ENCODE measurements at places on chromosomes 11 and 22. TPM values are rescaled to one million over a fixed set of nuclear protein-coding genes. Genes with fewer than 3 reads are reported as not detected.

C1QTNF5 gene
- total RNA-seq: 3.5 TPM

MN1 gene
- total RNA-seq: under 0.01 TPM

OR51I1 gene
- total RNA-seq: 0.11 TPM

OR4D5 gene
- total RNA-seq: not detected

MIAT gene
- 1.5 TPM for total RNA-seq

TMEM45B gene
- total RNA-seq: not detected

TRIM68 gene
- 9.6 TPM for total RNA-seq

SPTBN2 gene
- total RNA-seq: 5.6 TPM

CELSR1 gene
- total RNA-seq: 5.4 TPM

OR2D2 gene
- total RNA-seq: 1.5 TPM

FAM180B gene
- total RNA-seq: 0.12 TPM

MB gene
- total RNA-seq: not detected

CHRM1 gene
- not detected for total RNA-seq

ADSL gene
- total RNA-seq: 179 TPM

CALCA gene
- not detected for total RNA-seq

SCO2 gene
- 2.7 TPM for total RNA-seq

FOLH1 gene
- not detected for total RNA-seq

UBE4A gene
- 36.9 TPM for total RNA-seq

OR10A2 gene
- not detected for total RNA-seq

All from uterine smooth muscle cell (primary cell).